Fibroblast of villous mesenchyme (primary cell): ENCODE measurements at places on chromosomes 4 and X. TPM values are rescaled to one million over a fixed set of nuclear protein-coding genes. Genes with fewer than 3 reads are reported as not detected.

DNA sequence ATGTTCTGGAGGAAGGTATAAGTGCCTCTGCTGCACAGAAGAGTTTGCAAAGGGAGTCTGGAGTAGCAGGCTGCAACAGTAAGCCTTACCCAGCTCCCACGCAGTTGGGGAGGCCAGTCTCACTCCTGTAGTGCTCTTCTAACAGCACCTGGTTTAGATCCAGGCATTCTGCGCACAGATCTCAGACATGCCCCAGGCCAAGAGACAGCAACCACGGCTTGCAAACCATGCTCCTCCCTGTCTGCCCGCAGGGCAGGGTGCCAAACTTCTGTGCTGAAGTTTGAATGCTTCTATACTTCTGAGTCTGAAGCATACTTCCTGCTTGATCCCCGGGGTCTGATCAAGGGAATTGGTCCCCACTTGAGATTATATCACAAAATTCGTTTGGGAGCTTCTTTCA, 106.3 kb downstream of the LINC00632 start:
- DNase-seq = peak; percentile 10

GRCh38 chr4:86569103-86569870, 24.8 kb upstream of the PTPN13 start:
- DNase-seq = no peak

GRCh38 chr4:76872556-76872955, 25.4 kb downstream of the SOWAHB start:
- DNase-seq = peak; percentile 5

LCORL gene
- total RNA-seq = 14.2 and 19.4 TPM in 2 replicates

FOXR2 gene
- not detected in 2 replicates for total RNA-seq

DNA sequence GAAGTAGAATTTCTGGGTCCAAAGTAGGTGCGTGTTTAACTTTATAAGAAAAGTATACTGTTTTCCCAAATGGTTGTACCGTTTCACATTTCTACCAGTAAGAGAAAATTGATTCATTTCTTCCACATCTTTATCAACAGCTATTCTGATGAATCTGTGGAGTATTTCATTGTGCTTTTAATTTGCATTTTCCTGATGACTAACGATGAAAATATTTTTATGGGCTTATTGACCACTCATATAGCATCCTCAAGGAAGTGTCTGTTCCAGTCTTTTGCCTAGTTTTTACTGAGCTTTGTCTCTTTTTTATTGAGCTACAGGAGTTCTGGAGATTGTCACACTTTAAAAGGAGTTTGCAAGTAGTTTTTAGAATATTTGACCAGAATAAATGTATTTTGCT, 92.6 kb downstream of the ASB9 start:
- no peak for DNase-seq
